CD8-positive, alpha-beta memory T cell (primary cell): ENCODE measurements at places on chromosomes 7 and 10. TPM values are rescaled to one million over a fixed set of nuclear protein-coding genes. Genes with fewer than 3 reads are reported as not detected.

The AKR1C8 gene
- not detected for polyA plus RNA-seq

The HOXA9 gene
- not detected for polyA plus RNA-seq

The TRIM74 gene
- polyA plus RNA-seq, result not detected

The SAMD8 gene
- polyA plus RNA-seq, result 5.9 TPM

The PRSS58 gene
- not detected for polyA plus RNA-seq

The MYOZ1 gene
- polyA plus RNA-seq, result not detected

The COL1A2 gene
- polyA plus RNA-seq, result not detected

The HOXA10 gene
- polyA plus RNA-seq, result 0.09 TPM

The AGR2 gene
- polyA plus RNA-seq, result not detected

The PRKAR2B gene
- polyA plus RNA-seq, result 0.93 TPM

The AQP1 gene
- polyA plus RNA-seq, result not detected

The HYAL4 gene
- polyA plus RNA-seq, result not detected

The SLC26A3 gene
- polyA plus RNA-seq, result not detected

The MSS51 gene
- 0.14 TPM for polyA plus RNA-seq

The SPACDR gene
- 0.56 TPM for polyA plus RNA-seq

The SVIL gene
- 9.2 TPM for polyA plus RNA-seq

The TDRD1 gene
- 0.14 TPM for polyA plus RNA-seq

The SH3PXD2A gene
- polyA plus RNA-seq, result 0.48 TPM
